ENCODE measurements at places on chromosomes 6 and 20.

DNA sequence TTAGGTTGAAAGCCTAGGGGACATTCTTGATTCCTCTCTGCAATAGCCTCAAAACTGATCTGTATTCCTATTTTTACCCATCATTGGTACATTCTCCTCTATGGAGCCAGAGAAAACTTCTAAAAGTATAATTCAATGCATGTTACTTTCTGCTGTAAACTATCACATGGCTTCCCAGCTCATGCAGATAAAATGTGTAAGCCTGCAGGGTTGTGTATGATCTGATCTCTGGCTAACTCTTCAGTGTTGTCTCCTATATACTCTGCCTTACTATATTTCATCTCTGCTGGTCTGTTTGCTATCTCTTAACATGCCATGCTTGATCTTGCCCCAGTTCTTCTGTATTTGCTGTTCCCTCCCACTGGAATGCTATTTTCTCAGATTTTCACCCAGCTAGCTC lies 323.3 kb upstream of the RSPO3 start:
- no peak for DNase-seq

DNA sequence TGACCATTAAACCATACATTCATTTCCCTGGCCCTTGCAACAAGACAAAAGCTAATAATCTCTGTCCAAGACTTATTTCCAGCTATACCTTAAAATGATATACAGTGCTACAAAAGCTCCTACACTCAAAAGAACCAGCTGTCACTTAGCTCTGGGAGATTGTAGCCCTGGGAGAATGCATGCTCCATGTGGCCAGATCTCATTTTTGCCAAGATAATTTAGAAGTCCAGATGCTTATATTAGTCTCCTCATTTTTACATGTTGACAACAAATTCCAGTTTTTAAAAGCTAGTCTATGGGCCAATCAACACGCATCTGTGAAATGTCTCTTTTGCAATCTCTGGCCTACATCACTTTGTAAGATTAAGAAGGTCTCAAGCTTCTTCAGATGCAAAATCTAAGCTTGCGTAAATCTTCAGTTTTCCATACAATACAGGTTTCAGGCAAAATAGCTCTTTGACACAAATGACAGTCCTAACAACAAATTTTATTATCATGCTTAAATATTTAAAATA lies 27.1 kb downstream of the TASP1 start:
- no peak for DNase-seq

DNA sequence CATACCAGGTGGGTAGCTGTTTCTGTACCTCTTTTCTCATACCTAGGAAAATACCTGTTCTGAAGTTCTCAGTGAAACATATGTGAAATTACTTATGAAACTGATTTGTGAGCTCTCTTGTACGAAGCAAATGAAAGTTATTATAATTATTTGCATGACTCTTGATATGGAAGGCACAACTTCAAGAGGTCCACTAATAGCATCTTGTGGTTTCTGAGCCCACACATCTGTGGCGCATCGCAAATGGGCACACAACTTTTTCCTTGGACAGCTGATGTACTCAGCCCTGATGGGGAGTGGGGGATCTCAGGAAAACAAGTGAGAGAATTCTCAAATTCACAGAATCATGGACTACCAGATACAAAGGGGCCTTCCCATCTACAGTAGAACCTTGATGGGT lies 432.3 kb downstream of the CD83 start:
- no peak for DNase-seq

DNA sequence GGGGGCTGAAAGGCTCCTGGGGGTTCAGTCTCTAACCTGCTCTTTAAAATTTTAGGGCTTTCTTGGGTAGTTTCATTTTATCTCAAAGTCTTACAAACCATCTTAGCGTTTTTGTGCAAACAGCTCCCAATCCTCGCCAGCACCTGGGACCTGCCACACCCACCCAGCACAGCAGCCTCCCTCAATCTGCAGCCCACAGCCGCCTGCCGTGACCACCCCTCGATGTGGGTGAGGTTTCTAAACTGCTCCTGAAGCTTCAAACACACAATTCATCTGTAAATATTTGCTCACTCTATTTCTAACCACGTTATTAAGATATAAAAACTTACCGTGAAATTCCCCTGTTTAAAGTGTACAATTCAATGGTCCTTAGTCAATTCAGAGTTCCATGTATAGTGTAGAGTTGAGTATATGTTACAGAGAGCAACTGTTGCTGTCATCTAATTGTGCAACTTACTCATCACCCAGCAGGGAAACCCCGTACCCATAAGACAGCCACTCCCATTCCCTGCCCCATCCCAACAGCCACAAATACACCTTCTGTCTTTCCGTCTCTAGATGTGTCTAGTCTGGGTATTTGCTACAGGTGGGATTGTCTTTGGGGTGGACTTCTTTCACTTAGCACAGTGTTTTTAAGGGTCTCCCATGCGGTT lies 381.0 kb downstream of the TAF4 start:
- no peak for DNase-seq

- no peak for DNase-seq
Observed at GRCh38 chr6:20186981-20187380, 25.3 kb downstream of the MBOAT1 start.

DNA sequence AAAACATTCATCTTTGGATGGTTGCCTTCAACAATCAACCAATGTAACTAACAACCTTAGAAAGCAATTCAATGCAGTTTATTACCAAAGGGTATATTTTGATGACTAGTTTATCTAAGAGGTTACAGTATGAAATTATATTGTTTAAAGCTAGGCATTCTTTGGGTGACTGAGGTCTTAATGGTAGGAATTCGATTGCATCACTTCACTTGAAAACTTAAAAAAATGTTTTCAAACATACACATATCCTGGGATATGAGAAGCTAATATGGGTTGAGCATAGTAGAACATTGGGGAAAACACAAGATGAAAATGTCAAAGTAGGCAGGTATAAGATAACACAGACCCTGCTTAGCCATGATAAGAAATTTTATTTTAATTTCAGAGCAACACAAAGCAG lies 144.6 kb upstream of the BMP5 start:
- DNase-seq, result no peak

DNA sequence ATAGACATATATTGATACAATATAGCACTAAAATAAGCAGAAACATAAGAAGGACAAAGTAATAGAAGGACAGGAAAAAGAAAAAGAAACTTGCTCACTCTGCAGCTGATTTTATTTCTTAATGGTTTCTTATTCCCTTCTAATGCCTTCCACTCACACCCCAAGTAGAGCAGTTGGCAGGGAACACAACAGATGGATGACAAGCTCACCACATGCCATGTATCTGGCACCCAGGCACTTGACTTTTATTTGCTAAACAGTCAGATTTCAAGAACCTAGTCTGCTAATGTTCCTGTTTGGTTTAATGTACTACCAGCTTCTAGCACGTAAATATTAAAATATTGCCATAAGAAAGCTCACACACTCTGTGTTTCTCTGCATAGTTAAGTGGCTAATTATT lies 87.1 kb downstream of the COL19A1 start:
- DNase-seq, result no peak

DNA sequence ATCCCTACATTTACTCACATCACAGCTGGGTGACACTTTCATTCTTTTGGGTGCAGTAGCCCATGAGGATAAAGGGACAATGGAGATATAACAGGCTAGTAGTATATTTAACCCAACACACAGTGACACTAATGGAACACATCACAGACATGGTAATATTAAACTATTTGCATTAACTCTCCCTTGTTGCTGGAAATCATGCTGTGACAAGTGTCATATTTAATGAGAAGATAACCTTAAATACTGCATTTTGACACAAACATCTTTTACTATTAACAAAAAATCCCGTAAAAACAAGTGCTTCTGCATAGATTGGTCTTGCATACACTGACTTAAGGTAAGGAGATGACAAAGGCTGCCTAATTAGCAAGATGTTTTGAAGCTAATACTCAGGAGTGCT lies 45.5 kb downstream of the CNR1 start:
- no peak for DNase-seq

- no peak for DNase-seq
Observed at GRCh38 chr6:221531-222349, 70.5 kb upstream of the DUSP22 start.
